ENCODE measurements at places on chromosomes 12 and 14.

DNA sequence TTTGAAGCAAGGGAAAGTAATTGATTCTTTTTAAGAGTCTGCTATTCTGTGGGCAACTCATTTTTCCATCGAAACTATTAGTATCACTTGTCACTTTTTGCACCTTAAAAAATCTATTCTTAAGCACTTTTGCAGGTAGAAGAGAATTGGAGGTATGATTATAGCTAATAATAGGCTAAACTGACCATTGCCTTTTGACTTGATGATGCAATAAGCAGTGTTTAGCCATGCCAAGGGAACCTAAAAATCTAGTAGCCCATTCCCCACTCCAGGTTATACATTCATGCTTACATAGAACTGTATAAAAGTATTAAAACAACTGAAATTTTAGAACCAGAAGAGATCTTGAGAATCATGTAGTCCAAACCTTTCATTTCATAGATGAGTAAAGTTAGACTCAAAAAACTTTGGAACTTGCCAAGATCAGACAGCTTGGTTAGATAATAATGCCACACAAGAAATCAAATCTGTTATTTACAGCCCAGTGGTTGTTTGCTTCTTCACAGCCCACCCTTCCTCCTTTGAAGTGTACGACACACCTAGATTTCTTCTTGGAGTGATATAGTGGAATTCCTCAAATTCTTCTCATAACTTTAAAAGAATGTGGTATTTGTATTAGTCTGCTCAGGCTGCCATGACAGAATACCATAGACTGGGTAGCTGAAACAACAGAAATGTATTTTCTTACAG is 21.7 kb upstream of the GARIN2 start:
- no peak for DNase-seq

GRCh38 chr12:3033539-3033867 is 43.7 kb upstream of the TSPAN9 start:
- DNase-seq = no peak

DNA sequence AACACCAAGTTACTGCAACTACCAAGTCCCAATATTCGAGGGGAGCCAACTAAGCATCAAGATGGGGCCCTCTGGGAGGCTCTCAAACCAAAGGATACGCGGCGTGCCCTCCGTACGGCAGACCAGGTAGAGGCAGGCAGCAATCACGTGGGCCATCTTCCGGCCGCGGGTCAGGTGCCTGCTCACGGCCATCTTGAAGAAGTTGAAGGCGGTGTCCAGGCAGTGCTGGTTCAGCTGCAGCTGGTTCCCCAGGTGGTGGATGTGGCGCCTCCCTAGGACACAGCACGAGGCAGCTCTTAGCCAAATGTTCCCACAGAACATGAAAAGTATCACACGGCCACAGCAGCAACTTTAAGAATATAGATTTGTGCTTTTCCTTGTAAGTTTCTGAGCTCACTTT is 24.3 kb downstream of the BTBD6 start:
- DNase-seq = no peak

- no peak for DNase-seq
Observed at GRCh38 chr14:63405715-63406114, 87.0 kb upstream of the GPHB5 start.

DNA sequence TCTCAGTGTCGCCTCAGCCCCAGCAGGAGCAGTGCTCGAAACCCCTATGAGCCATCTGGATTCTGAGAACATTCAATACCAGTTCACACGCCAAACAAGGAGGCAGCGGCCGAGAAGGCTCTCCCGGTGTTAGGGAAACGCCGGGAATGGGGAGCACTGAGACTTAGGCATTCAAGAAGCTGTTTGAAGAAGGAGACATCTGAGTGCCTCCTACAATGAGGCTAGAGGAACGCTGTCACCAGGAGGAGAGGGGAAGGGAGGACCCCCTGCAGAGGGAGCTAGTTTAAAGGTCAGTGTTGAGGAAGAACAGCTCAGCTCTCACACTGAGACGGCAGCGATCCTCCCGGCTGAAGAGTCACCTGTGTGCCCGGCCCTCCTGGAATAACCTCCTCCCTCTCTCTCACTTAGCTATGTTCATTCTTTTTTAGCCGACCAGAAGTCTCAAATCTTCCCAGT is 69.9 kb downstream of the SERPINA3 start:
- no peak for DNase-seq

DNA sequence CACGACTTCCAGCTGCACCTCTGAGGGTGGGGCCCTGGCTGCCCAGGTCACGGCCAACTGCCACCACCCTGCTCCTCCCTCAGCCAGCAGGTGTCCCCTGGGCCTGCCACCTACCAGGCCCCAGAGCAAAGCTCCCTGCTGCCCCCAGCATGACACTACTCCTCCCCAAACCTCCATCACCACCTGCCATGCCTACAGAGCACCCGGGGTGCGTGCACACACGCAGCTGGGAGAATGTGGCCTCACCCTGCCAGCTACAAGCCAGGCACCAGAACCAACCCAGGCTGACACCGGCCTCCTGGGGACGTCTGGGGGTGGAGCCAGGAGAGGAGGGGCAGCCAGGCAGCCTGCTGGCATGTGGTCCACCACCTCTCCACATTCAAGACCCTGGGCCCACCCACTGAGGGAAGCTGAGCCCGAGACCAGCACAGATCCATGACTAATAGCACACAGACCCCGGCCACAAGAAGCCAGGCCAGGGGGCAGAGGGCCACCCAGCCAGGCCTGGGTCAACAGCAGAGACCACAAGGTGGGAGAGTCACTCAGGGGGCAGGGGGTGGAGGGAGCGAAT is 3.4 kb downstream of the JAG2 start:
- no peak for DNase-seq

DNA sequence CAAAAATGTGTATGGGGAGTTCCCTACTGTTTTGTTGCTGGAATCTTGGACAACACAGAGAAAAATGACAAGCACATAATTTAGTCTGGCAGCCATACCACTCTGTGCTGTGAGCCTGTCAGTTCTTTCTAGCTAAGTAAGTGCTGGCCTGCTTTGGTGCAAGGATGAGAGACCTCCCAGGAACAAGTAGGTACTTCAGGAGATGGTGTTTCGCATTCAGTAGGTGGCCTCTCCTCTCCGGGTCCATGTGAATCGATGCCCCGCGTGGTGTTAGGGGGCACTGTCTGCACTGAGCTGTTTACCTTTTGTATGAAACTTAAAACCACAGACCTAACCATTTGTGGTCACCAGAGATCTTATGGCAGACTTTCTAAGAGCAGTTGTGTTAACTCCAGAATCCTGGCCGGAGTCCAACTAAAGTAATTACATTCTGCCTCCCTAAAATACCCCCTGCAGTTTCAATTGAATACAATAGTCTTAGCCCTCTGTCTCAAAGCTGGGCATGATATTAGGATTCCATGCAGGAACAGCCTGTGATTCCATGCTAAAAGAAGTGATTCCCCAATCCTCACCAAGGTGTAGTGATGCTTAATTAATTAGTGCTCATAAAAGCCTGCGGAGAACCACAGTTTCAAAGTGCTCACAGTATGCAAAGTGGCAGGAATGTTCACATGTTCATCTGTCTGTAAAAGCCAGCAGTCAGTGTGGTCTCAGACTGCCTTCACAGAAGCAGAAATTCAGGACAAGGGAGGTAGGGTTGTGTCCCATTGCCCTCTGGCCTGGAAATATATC is 64.2 kb downstream of the LLPH start:
- peak; percentile 6 for DNase-seq

DNA sequence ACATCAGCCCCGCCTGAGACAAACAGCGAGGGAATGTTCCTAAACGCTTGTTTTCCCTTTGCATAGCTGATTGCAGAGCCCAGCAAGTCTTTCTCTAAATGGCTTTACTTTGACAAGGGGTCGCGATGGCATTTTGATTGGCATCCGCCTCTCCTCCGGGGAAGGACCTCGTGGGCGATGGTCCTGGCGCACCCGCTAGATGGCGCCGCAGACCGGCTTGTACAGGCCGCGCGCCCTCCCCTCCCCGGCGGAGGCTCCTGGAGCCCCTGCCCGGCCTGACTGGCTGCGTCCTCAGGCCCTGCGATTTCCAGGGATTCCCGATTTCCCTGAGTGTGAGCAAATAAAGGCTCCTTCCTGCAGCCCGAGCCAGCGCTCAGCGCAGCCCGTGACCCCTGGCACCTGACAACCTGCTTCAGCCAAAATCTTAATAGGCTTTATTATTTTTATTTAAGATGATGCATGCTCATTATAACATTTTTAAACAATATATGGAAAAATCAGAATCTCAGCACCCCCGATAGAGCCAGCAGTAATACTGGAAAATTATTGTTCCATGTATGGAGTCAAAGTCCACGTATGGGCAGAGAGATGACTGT is 468.3 kb downstream of the AACS start:
- DNase-seq = peak; percentile 38

DNA sequence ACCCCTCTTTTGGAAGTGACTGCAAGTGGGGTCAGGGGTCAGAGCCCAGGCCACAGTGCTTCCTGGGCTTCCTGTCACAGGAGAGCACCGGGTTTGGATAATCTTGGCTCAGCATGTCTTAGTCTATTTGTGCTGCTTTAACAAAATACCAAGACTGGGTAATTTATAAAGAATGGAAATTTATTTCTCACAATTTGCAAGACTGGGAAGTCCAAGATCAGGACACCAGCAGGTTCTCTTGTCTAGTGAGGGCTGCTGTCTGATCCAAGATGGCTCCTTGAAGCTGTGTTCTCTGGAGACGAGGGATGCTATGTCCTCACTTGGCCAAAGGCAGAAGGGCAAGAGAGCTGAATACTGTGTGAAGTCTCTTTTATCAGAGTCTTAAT is 74.1 kb downstream of the RIN3 start:
- no peak for DNase-seq

GRCh38 chr12:45257185-45257930 is 41.5 kb downstream of the ANO6 start:
- DNase-seq = peak; percentile 12

DNA sequence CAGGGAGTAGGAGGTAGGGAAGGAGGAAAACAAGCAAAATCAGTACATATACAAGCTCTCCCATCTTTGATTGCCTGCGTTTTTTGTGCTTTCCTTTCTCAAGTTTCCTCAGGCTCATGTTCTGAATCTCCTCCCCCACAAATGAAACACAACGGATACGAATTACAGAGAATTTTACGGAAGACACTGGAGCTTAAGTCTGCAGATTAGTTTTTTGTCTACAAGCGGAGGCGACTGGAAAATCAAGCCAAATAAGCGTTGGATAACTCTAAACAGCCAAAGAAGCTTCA is 612 bp downstream of the WBP11 start:
- DNase-seq = no peak

DNA sequence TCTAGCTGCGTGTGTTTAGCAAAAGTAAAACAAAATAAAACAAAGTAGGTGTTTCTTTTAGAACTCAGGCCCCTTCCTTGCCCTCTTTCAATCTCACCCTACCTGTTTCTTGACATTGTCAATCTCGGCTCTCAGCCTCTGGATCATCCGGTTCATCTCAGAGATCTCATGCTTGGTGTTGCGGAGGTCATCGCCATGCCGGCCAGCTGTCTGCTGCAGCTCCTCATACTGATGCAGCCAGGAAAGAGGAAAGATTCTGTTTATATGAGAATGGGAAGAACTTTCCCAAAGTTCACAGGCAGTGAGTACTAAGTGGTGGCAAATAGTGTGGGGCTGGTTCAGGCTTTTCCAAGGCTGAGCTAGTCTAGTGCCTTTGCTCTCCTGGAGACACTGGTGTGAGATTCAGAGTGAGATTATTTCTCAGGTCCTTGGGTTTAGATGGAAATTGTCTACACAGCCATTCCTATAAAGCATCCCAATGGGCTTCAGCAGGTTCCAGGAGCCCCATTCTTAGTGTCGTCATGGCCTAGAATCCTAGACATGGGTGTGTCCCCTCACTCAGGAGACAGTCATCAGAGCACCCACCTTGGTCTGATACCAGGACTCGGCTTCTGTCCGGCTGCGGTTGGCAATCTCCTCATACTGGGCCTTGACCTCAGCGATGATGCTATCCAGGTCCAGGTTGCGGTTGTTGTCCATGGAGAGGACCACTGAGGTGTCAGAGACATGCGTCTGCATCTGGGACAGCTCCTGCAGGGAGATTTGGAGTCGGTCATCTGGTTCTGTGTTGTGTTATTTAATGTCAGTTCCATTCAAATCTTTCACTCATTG is 3.0 kb downstream of the KRT5 start:
- no peak for DNase-seq

DNA sequence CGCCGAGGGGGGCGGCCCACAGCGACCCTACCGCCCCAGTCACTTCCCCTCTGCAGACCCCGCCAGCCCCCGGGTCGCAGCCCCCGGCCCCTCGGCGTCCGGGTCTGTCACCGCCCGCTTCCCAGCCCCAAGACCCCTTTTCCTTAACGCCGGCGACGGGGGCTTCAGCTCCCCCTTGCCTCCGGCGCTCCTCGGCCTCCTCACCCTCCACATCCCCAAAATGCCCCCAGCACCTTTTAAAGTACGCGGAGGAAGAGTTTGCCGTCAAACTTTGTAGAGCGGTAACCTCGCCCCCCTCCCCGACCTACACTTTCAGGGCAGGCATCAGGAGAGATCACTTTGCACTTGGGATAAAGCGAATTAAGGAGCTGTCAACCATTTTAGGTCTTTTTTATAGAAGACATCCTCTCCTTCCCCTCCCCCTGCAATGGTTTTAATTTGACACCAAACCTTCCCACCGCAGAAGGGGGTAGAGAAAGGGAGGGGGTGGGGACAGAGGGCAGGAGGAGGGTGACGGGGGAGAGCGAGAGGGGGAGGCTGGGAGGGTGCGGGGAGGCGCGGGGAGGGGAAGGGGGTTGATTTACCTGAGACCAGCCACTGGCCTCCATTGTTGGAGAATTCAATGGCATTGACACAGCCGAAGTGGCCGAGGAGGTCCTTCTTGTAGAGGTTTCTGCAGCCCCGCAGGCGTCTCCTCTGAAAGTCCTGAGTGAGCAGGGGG is 578 bp downstream of the DCAF5 start:
- peak; percentile 51 for DNase-seq

DNA sequence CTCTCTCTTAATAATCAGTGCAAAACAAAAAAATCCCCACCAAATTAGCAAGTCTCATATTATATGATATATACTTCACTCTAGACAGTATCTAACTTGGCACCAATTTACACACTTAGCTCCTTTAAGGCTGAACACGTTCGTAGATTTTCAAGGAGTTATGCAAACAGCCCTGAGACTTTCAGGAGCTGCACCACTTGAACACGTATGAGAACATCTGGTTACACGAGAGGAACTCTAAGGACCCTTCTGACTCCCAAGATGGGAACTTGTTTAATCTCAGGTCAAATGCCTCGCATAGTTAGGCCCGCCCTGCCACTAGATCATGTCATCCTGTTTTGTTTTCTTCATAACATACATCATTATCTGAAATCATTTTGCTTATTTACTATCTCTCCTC is 10.0 kb downstream of the SPRING1 start:
- no peak for DNase-seq

GRCh38 chr12:41564816-41565215 is 376.7 kb downstream of the PDZRN4 start:
- DNase-seq = no peak

- no peak for DNase-seq
Observed at GRCh38 chr14:57057803-57058202, 210.9 kb downstream of the EXOC5 start.

DNA sequence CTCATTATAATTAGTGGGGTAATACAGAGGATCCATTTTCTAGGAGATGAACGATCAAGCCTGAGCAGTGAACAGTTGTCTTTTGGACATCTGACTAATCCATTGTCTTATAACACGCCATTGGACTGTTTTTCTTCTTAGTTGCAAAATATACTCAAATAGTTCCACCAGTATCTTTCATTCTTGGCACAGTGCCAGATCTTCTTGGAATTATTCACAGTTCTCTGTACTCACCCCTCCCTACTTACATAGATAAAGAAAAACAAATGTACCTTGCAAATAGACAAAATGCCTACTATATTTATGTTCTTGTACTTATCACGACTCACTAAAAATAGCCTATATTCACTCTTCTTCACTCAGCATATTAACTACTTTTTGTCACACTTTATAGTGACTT is 3.8 kb downstream of the CBLN3 start:
- no peak for DNase-seq

GRCh38 chr14:53161758-53162435 is 8.8 kb upstream of the DDHD1 start:
- no peak for DNase-seq

Measured in activated naive CD4-positive, alpha-beta T cell treated with anti-CD3 and anti-CD28 coated beads for 36 hours (primary cell).